MV-4-11 (cell line): ENCODE measurements at places on chromosomes 6 and 20.

DNA sequence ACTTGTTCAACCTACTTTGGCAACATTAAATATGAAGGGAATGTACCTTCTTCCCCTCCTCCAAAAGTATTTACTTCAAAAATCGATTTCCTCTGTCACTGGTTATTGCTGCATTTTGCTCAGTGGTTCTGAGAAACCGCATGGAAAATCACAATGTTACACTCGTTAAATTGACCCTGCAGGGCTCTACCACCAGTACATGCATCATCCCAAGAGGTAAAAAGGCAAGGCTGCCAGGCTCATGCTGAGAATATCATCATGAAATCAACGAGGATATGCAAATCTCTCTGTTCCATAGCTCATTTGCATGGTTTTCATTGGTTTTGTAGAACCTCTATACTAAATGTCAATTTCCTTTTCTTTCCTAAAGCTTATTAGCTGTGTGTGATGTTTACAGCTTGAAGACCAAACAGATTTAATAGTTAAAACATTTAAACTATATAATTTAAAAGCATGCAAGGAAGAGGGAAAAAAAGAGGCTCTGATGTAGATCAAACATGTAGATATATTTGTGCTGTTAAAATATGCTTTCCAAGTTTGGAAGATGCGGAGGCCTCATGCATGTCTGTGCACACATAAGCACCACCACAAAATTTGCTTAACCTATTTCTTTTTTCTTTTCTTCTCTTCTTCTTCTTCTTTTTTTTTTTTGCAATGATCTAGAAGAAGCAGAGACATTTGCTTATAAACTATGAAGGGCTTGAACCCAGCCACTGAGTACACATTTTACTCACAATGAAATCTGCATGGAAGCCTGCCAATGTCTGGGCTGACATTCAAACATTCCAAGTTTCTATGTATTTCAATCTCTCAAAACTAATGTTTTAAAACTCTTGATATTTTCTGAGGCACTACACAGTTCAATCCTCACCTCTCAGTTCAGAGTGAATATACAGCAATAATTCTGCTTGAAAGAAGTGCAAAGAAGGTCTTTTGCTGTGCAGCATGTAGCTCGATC, 194.0 kb downstream of the GMPR start:
- DNase-seq, result no peak

DNA sequence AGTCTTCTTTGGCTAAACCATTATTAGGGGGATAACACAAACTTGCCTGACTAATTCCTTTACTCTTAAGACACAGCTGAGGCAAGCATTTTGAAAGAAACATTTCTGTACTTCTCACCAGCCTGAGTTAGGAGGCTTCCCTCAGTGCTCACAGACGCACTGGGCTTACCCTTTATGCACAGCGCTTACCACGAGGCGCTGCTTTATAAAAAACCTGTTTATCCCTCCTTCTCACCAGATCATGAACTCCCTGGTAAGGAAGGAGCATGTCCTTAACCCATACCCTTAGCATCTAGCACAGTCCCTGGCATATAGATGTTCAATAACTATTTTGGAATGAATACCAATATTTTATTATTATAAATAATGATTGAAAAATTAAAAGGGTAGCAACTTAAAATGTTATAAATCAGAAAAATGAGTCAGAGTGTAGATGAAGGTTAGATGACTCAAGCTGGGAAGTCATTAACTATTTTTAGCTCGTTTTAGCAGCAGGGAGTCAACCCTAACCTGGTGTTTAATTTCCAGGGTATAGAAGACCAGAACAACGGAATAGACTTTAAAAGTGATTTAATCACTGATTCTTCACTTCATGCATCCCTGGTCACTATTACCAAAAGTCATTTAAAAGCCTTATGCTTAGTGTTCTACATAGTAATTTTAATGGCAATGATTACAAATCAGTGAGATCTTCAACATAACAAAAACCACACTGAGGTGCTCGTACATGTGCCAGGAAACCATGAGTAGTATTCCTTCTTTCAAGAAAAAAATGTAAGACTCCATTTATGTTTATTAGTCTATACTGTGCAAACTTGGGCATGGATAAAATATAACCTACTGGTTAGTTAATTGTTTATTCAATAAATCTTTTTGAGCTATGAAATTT, 4.1 kb upstream of the TPD52L1 start:
- no peak for DNase-seq

DNA sequence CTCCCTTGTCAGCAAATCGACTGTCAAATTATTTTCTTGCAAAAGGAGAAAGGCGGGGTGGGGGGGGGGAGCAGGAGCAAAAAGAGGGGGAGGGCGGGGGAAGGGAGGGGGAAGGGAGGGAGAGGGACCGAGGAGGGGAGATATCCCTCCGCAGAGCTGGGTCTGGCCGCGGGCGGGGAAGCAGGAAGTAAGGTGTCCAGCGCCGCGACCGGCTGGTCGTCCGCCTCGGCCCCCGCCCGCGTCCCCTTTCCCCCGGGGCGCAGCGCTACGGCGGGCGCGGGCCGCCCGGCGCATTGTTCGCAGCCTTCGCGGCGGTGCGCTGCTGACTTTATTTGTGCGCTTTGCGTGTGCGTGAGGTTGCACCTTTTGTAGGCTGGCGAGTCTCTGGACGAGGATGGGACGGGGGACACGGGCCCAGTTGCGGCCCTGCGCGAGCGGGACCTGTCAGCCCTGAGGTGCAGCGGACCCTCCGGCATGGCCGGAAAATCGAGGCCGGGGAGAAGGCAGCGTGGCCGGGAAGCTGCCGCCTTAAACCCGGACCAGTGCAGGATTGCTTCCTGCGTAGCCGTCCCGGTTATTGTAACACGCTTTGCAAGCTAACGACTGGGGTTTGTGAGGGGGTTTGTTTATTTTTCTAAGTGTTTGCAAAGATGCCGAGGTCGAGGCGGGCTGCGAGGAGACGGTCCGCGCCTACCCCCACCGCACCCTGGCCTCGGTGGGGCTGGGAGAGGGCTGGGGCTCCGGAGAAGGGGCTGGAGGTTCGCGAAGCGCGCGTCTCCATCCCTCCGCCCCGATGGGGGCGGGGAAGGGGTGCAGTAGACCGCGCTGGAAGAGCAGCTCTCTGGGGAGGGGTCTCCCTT, 675 bp upstream of the TRERF1 start:
- peak; percentile 66 for DNase-seq

DNA sequence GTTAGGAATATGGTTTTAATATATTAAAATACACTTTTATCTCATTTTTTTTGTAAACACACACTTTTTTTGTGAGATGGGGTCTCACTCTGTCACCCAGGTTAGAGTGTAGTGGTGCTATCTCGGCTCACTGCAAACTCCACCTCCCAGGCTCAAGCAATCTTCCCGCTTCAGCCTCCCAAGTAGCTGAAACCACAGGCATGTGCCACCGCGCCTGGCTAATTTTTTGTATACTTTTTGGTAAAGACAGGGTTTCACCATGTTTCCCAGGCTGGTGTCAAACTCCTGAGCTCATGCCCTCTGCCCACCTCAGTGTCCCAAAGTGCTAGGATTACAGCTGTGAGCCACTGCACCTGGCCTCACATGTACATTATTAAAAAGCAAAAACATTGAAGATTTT, 10.8 kb downstream of the IPCEF1 start:
- DNase-seq, result no peak

DNA sequence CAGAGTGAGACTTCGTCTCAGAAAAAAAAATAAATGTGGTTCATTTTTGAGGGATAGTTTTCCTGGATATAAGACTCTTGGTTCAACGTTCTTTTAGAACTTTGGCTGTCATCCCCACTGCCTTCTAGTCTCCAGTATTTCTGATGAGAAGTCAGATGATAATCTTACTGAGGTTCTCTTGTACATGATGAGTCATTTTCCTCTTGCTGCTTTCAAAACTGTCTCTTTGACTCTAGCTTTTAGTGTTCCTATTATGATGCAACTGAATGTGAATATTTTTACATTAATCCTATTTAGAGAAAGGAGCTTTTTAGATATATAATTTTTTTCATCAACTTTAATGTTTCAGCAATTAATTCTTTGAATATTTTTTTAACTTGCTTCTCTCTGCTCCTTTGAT, 46.0 kb upstream of the OR14J1 start:
- DNase-seq, result peak; percentile 6

GRCh38 chr20:9353180-9353915, 161.0 kb upstream of the LAMP5 start:
- no peak for DNase-seq

GRCh38 chr20:2871111-2871465, 2.2 kb upstream of the PTPRA start:
- DNase-seq, result peak; percentile 9

DNA sequence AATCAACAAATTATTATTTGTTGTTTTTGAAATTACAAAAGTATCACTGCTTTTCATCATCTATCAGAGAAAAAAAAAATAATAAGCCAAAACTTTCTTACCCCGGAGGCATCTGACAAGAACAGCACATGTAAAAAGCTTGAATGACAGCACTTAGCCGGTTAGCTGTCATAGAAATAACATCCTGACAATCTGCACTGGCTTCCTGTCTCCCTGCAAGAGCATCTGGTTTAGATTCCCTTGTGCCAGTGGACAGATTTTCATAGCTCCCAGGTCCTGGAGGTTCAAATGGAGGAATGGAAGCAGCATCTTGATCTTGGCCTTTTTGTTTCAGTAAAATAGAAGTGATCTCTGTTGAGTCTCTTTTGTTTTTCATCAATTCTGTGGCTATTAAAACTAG, 74.8 kb downstream of the HACE1 start:
- no peak for DNase-seq

DNA sequence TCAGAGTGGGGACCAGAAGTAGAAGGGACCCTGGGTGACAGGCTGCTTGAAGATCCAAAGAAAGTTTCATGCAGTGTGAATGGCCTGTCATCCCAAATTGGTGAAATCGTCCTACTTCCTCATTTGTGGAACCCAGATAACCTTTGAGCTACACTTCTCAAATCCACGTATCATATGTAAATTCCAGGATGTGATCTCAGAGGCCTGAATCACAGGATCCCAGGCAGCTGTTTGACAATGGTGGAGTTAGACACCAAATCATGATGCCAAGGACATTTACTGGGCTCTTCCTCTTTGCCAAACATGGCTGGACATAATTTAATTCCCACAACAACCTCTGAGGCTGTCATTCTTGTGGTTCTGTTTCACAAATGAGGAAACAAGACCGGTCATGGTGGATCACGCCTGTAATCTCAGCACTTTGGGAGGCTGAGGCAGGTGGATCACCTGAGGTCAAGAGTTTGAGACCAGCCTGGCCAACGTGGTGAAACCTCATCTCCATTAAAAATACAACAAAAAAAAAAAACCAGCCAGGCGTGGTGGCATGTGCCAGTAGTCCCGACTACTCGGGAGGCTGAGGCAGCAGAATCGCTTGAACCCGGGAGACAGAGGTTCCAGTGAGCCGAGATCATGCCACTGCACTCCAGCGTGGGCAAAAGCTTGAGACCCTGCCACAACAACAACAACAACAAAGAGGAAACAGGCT, 39.9 kb upstream of the TTPAL start:
- peak; percentile 71 for DNase-seq
